ENCODE measurements at places on chromosomes 2 and 18.

GRCh38 chr18:31977270-31977872 lies 34.4 kb upstream of the TRAPPC8 start:
- no peak overlapping the region for H3K4me3 ChIP-seq
- H3K4me1 ChIP-seq: no peaks in the 10 kb centered on the region
- DNase-seq: peak; percentile 12
- H3K27me3 ChIP-seq: no peaks in the 10 kb centered on the region

DNA sequence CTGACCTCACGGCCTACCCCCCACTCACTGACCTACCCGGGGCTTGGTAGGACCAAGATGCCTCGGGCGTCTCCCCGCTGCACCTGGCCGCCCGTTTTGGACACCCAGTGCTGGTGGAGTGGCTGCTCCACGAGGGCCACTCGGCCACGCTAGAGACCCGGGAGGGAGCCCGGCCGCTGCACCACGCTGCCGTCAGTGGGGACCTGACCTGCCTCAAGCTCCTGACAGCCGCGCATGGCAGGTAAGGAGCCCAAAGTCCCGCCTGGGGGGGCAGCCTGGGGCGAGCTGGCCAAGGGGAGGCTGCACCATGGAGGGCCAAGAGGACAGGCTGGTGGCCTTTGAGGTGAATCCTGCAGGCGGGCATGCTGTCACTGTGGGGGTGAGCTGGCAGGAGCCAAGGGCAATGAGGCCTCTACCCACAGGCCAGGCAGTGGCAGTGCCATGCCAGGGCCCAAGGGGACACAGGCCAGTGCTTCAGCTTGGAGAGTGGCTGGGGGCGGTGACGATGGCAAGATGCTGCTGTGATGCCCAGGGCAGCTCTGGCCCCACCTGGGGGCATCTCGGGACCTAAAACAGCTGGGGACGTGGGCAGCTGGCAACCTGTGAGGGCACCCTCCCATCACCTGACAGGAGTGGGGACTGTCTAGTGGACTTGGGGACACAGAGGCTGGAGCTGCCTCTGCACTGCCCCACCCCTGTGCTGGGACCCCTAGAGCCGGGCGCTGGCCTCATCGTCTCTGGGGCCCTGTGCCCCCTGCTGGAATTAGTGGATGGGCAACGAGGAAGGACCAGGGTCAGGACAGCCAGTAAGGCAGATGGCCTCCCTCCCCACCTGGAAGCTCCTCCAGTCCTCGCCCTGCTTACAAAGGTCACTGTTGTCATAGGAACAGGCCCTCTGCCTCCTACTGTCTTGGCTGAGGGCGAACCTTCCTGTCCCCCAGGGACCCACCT lies 2.0 kb downstream of the ESPNL start:
- no peaks in the 10 kb centered on the region for H3K27me3 ChIP-seq
- H3K36me3 ChIP-seq: peaks cover 19% of the 10 kb centered on the region
- no peak overlapping the region for H3K27ac ChIP-seq
- H3K4me3 ChIP-seq: no peak overlapping the region
- H3K4me1 ChIP-seq: peaks cover 5% of the 10 kb centered on the region

DNA sequence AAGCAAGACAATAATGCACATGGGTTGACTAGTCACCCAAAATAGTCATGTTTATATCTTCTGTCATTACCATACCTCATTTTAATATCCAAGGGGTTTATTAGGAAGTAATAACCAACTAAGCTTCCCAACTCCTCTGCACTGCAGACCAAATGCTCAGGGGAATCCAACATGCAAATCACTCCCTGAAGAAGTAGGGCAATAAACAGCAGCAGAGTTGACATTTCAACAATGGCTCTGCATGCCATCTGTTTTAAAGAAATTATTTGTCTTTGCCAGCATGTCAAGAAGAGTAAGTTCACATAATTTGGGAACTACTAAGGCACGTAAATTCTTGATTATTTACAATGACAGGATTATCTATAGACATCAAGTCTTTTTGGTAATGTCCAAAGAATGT lies 84.4 kb upstream of the LYPD1 start:
- no peak overlapping the region for H3K27ac ChIP-seq
- H3K27me3 ChIP-seq: no peaks in the 10 kb centered on the region
- DNase-seq: no peak
- no peak overlapping the region for H3K4me3 ChIP-seq
- peaks cover 3% of the 10 kb centered on the region for H3K4me1 ChIP-seq
- H3K36me3 ChIP-seq: no peaks in the 10 kb centered on the region

- H3K36me3 ChIP-seq: no peaks in the 10 kb centered on the region
- no peaks in the 10 kb centered on the region for H3K27me3 ChIP-seq
- H3K27ac ChIP-seq: no peak overlapping the region
- no peaks in the 10 kb centered on the region for H3K4me1 ChIP-seq
- H3K4me3 ChIP-seq: no peak overlapping the region
Measured at GRCh38 chr2:164141271-164141670, 405.5 kb upstream of the FIGN start.

DNA sequence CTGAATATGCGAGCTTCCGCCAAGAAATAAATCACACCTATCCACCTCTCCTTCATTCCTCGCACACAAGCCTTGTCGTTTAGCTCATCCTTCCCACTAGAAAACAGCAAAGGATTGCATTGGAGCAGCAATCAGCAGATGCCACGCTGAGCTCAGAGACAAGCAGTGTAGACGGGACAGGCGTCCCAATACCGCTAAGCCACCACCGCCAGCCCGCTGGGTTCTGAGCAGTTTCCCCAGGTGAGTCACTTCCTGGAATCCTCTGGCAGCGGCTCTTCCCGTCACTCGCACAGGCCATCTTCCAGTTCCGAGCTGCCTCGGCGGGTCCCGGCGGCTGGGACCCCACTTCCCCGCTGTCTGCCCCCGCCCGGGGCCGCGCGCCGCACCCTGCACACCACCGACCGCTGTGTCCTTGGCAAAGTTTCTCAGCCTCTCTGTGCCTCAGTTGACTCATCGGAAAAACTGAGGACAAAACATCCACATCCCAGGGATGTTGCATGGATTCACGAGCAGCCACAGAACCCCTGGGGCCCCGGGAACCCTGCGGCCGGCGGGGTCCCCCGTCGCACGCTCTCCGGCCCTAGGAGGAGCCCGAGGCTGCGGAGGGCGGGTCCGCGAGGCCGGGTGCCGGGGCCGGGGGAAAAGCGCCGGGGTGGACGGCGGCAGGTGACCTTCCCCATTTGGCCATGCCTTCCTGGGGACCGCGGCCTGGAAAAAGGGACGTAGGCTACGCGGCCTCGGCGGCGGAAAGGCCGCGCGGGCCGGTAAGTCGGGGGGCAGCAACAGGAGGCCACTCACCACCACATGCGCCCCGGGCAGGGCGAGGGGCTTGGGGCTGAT lies 573 bp downstream of the KDSR start:
- peak overlapping the region; percentile 81 for H3K27ac ChIP-seq
- H3K4me3 ChIP-seq: peak overlapping the region; percentile 73
- peaks cover 5% of the 10 kb centered on the region for H3K36me3 ChIP-seq
- H3K4me1 ChIP-seq: peaks cover 13% of the 10 kb centered on the region
- H3K27me3 ChIP-seq: no peaks in the 10 kb centered on the region

- peaks cover 7% of the 10 kb centered on the region for H3K4me1 ChIP-seq
- no peaks in the 10 kb centered on the region for H3K36me3 ChIP-seq
- no peaks in the 10 kb centered on the region for H3K27me3 ChIP-seq
- no peak overlapping the region for H3K4me3 ChIP-seq
- DNase-seq: no peak
- H3K27ac ChIP-seq: no peak overlapping the region
Measured at GRCh38 chr2:10258726-10259125, 44.0 kb upstream of the HPCAL1 start.

DNA sequence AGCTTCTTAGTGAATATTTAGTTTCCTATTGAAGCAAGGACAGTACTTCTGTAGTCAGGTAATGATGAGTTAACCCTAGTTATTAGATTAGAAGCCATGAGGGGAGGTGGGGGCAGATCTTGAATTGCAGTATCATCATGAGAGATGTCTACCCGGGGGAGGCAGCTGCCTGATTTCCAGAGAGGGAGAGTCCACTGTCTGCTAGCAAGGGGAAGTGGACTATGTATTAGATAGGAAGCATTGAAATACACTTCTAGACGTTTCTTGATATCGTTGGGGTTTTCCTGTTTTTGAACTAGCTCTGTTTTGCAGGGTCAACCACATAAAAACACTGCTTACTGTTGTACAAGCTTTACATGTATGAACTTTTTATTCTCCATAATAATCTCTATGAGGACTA lies 38.8 kb downstream of the APLF start:
- no peaks in the 10 kb centered on the region for H3K27me3 ChIP-seq
- no peak overlapping the region for H3K4me3 ChIP-seq
- H3K4me1 ChIP-seq: no peaks in the 10 kb centered on the region
- H3K27ac ChIP-seq: no peak overlapping the region
- no peak for DNase-seq
- H3K36me3 ChIP-seq: no peaks in the 10 kb centered on the region

DNA sequence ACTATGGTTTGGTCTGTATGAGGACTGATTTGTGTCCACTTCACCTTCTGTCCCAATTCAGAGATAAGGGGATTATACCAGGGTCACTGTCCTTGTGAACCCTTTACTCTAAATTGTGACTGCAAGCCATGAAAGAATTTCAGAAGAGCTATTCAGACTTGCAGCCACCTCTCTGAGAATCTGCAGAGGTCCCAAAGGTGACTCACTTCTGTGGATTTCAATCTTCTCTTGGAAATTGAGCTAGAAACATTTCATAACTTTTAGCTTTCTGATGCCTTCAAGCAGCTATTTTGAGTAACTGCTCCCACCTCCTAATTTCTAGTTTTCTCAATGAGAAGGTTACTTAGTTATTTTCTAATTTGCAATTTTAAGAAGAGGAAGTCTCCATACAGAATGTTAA lies 1242.4 kb upstream of the ACVR2A start:
- no peak overlapping the region for H3K27ac ChIP-seq
- H3K4me3 ChIP-seq: no peak overlapping the region
- H3K36me3 ChIP-seq: no peaks in the 10 kb centered on the region
- H3K27me3 ChIP-seq: no peaks in the 10 kb centered on the region
- no peaks in the 10 kb centered on the region for H3K4me1 ChIP-seq
- DNase-seq: no peak

- no peak for DNase-seq
- H3K27ac ChIP-seq: no peak overlapping the region
- no peaks in the 10 kb centered on the region for H3K27me3 ChIP-seq
Measured at GRCh38 chr2:49041061-49041460, 113.3 kb downstream of the FSHR start.

DNA sequence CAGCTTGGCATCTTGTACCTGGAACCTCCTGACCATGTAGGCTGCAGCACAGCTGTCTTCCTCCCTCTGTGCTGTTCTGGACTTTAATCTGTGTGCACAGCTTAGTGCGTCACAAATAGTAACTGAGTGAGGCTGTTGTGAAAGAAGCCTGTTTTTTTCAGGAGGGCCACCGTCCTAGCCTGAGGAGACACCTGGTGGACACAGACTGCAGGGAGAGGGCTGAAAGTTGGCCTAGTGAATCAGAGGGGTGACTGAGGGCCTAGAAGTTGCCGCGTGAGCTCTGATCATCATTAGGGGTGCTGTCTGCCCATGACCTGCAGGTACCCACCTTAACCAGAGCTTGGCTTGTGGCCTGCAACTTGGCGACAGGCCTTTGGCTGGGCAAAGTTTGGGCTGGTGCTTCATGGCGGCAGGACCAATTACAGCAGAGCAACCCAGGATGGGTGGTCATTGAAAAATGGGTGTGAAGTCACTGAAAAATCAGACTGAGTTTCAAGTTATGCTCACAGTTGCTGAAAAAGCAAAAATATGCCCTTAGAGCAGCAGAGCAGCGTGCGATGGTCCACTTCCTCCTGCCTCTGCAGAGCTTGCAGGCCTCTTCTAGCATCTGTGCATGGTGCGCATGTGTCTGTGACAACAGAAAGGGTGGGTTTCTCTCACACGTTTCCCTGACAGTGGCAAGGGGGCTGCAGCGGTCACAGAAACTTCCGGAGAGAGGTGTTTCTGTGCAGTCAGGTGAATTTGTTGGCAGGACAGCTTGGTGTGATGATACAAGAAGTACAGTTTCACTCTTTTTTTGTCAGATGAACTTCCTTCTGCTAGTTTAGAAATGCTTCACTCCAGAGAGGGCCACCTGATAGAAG lies 9.6 kb downstream of the GDF7 start:
- DNase-seq: no peak
- peaks cover 18% of the 10 kb centered on the region for H3K4me1 ChIP-seq
- no peak overlapping the region for H3K27ac ChIP-seq
- no peak overlapping the region for H3K4me3 ChIP-seq
- peaks cover 42% of the 10 kb centered on the region for H3K27me3 ChIP-seq

- no peaks in the 10 kb centered on the region for H3K27me3 ChIP-seq
- no peak for DNase-seq
- H3K4me1 ChIP-seq: peaks cover 28% of the 10 kb centered on the region
- no peak overlapping the region for H3K27ac ChIP-seq
Measured at GRCh38 chr2:127053731-127054603, 53.0 kb downstream of the BIN1 start.

GRCh38 chr2:121969166-121969565 lies 213.7 kb downstream of the TSN start:
- H3K4me1 ChIP-seq: peaks cover 10% of the 10 kb centered on the region
- no peak for DNase-seq
- H3K36me3 ChIP-seq: no peaks in the 10 kb centered on the region
- H3K27ac ChIP-seq: no peak overlapping the region
- no peaks in the 10 kb centered on the region for H3K27me3 ChIP-seq
